ENCODE measurements at places on chromosomes 2 and 18.
A peak's percentile ranks its signal among the peaks of the same experiment; 100 is the strongest.

DNA sequence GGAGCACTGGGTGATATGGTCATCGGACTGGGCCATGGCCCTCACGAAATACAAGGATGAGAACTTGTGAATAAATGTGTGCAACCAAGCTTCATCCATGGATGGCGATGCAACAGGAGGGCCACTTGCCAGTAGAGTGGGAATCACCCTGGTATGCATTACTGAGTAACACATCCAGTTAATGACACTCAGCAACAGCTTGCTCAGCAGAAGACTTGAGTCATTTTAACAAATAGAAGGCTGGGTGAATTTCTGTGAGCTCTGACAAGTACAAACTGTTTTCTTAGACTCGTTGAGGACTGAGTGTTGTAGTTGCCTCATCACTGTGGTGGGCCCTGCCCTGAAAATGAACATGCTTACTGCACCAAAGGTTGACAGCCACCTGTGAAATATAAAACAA lies 221.6 kb downstream of the NCKAP5 start:
- DNase-seq, result peak; percentile 48

DNA sequence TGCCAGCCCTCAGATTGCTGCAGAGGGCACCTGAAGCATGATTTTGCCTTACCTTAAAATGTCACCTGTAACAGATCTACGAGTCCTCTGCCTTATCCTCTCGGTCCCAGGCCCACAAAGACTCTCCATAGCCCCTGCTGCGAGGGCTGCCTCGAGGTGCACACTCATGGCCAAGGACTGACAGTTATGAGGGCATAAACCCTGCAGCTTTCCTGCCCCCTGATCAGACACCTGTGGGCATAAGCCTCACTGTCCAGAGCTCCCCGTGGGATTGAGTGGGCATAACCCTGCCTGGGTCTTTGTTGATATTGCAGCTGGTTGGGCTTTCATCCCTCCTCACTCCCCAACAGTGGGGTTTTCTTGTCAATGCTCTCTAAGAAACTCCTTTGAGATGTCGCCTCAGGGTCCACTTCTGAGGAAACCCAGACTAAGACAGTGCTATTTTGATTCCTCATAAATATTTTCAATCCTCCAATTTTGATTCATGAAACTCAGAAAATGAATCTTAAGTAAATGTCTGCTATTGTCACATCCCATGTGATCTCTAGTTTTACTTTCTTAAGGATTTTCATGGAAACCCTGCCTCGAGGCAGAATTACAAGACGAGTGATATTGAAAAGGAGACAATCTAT lies 108.5 kb upstream of the NCK2 start:
- DNase-seq, result no peak

GRCh38 chr2:223090540-223091235 lies 38.7 kb downstream of the KCNE4 start:
- no peak for DNase-seq

DNA sequence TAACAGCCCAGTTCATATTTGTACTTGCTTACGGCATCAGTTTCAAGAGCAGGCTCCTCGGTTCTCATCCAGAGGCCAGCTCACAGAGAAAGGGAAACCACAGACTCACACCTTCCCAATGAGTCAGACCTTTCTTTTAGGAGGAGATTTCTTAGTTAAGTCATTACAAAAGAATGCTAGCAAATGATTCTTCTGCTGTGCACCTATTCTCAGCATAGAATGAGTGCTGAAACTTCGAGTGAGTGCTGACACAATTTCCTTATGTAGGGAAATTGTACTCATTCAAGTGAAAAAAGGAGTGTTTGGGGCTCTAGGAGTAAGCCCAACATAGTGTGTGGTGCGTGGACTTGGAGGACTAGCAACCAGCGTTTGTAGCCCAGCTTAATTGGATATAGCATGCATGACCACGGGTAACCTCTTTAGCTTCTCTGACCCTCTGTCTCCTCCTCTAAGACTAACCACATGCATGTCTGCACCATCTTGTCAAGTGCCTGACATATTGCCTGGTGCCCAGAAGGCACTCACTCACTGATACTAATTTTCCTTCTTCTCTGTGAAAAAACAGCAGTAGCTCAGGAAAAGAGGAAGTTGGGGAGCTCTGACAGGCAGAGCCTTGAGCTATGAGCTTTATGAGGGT lies 87.0 kb downstream of the ALPK2 start:
- DNase-seq, result peak; percentile 85

- DNase-seq, result no peak
Observed at GRCh38 chr2:26840937-26841610, 6.9 kb upstream of the DPYSL5 start.

DNA sequence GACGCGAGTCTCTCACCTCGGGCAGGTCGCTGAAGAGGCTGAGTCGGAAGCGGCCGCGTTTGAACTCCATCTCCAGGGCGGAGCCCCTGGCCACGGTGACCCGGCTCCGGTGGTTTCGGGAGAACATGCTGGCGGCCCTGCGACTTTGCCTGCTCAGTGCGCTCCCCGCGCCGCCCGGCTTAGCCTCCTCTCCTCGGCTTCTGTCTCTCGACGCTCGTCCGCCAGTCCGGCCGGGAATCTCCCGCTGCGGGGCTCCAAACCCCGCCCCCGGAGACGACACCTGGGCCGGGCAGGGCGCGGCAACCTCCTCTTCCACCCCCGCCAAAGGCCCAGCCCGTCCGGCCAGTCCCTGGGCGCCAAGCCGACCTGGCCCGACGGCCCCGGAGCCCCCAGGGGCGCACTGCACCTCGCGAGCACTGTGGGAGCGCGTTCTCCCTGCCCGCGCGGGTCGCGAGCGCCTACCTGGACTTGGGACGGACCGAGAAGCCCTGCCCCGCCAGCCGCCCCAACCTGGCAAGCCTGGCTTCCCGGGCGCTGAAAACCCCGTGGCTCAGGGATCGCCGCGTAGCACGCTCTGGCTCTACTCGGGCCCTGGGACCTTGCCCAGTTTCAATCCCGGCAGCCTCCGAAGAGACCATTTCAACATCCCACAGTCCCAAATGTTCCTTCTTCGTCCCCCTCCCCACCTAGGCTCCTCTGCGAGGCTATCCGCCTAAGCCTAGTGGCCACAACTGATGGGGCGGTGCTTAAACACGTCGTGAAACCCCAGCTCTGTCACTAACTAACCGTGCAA lies at the start of gene RTKN:
RTKN (minus strand) TSS at position 248 of the 793 bp plus-strand sequence; CDS start at position 127, 121 bp downstream.
- DNase-seq, result no peak

- no peak for DNase-seq
Observed at GRCh38 chr2:108787216-108787541, 608 bp downstream of the CCDC138 start.

- DNase-seq, result peak; percentile 76
Observed at GRCh38 chr18:961644-962355, 57.1 kb downstream of the ADCYAP1 start.

GRCh38 chr2:118492335-118492734 lies 355.1 kb downstream of the EN1 start:
- peak; percentile 16 for DNase-seq

DNA sequence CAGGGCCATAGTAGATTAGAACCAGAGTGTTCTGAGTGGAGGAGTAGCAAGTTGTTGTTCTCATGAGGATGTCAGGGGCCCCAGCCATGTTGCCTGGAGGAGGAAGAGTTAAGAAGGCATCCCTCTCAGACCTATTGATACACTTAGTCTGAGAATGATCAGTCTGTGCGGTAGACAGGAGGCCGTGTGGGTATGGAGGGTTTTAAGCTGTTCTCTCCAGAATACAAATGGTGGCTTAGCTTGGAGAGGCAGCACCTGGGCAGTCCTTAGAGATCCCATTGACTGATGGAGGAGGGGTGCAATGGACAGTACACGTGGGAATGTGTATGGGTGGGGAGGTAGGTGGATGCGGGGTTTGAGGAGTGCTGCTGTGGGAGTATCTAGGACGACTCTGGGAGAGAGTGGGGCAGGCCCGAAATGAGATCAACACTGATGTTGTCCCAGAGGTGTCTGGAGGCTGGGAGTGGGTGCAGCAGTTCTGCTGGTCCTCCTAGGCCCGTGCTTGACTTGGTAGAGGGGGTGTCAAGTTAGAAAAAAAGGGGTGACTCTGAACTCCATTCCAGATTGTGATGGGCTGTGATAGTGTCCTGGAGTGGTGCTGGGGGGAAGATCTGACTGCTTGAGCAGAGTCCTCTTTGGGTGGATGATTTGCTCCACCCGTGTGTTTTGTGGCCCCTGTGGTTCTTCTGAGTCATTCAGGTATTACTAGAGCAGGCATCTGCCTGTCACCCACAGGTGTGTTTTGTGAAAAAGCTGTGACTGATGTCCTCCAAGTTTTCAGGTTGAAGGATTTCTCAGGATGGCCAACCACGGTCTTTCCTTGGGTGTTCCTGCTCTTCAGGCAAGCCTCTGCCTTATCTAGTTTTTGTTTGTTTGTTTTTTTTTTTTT lies 44.7 kb downstream of the C2orf42 start:
- DNase-seq, result no peak

DNA sequence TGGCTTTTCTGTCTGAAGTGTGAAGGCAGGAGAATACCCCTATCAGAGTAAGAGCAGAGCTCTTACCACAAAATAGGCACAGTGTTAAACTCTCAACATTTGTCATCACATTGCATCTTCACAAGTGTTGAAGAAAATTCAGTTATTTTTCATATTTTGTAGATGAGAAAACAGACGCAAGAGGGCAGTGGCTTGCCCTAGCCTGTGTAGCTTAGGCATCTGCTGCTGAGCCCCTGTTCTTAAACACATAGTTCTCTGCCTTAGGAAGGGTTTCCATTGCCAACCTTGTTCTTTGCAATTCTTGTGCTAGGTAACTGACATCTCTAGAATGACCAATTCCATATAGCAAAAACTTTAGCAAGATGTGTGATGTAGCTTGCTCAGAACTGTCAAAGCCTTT lies 112.7 kb upstream of the RMDN2 start:
- DNase-seq, result no peak

- DNase-seq, result no peak
Observed at GRCh38 chr2:78263571-78263970, 741.4 kb upstream of the LRRTM4 start.

DNA sequence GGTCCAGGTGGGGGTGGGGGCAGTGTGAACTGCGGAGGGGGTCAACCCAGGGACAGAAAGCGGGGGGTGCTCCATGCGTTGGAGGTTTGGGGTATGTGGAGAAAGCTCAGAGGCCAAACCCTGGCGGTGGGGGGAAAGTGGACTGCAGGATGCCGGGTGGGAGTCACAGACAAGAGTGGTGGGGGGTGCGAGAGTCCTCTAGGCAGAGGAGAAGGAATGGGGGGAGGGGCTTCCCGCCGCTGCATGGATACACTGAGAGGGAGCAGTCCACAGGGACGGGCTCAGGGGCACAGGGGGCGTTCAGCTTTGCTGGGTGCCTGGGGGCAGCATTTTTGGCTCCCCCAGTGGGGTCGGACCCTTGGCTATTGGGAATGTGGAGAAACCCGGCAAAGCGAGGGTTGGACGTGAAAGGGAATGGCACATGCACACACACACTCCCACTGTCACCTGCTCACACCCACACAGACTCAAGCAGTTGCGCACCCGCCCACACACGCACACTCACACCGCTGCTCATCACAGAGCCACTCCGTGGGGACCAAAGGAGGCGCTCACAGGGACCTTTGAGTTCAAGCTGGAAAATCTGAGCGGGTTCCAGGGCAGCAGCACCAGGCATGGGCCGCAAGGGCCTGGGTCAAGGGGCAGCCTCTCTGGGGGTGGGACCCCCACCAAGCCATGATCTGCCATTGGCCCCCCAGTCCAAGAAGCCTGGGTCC lies 7.7 kb downstream of the GBX2 start:
- DNase-seq, result no peak

DNA sequence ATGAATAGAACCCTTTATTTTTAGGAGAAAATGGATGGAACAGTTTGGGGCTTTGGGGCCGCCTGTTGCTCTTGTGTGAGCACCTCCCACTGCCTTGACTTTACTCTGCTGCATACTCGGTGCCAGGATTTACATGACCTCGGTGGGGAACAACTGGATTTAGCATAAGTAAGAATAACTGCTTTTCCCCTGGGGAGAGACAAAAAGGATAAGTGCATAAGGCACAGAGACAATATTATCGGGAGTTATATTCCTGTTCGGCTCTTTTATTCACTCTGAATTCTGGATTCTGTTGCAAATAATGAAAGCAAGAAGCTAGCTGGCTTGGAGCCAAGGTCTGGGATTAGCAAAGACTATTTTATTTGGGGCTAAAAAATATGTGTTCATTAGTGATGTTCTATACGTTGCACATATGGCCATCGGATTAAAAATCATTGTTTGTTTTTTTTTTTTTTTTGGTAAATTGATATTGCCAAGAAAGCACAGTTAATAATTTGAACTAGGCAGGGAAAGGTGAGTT lies 69.8 kb downstream of the CYBRD1 start:
- DNase-seq, result no peak

DNA sequence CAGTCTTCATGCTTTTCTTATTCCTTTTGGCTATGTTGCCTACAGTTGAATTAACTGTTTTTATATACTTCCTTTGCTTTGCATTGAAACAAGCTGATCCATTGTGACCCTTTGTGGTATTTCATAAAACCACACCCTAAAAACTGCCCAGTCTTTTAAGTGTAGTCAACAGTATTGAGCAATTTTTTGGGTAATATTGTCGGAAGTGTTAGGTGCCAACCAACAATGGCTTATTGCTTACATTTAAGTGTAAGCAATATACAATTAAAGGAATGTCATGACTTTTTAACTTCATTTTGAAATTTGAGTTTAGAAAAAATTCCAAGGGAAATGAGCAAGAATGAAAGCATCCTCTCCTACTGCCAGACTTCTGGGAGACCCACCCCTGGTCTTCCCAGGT lies 174.1 kb downstream of the NEDD4L start:
- peak; percentile 83 for DNase-seq

GRCh38 chr2:73985308-73986084 lies 786 bp downstream of the TET3 start:
- DNase-seq, result peak; percentile 68

- DNase-seq, result no peak
Observed at GRCh38 chr2:23397478-23397877, 12.5 kb downstream of the KLHL29 start.

DNA sequence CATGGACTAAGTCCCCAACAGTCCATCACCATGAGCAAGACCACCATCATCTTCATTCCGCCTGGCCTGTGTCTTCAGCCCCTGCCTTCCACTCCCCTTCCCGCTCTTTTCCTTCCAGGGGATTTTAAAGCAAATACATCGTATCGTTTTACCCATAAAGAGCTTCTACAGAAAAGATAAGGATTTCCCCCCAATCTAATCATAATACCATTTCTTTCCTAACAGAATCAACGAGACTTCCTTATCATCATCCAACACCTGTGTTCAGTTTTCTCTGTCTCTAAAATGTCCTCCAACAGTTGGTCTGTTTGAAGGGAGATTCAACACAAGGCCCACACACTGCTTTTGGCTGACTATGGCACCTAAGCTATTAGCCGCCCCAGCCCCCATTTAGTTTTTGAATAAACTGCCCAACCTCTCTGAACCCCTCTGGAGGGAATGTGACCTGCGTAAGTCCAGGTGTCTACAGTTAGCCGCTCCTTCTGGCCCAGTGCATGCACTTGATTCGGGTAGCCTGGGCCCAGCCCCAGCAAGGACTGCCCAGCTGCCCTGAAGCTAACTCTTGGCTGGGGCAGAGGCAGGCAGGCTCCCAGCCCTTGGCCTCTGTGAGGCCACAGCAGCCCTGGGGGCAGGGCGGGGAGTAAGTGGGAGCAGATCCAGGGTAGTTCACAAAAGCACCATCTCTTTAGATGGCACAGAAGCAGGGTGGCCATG lies 25.3 kb upstream of the SEMA4C start:
- DNase-seq, result no peak

Data from adipocyte (in vitro differentiated cells).